ENCODE measurements at places on chromosomes 2 and 18. TPM values are rescaled to one million over a fixed set of nuclear protein-coding genes. Genes with fewer than 3 reads are reported as not detected.

DNA sequence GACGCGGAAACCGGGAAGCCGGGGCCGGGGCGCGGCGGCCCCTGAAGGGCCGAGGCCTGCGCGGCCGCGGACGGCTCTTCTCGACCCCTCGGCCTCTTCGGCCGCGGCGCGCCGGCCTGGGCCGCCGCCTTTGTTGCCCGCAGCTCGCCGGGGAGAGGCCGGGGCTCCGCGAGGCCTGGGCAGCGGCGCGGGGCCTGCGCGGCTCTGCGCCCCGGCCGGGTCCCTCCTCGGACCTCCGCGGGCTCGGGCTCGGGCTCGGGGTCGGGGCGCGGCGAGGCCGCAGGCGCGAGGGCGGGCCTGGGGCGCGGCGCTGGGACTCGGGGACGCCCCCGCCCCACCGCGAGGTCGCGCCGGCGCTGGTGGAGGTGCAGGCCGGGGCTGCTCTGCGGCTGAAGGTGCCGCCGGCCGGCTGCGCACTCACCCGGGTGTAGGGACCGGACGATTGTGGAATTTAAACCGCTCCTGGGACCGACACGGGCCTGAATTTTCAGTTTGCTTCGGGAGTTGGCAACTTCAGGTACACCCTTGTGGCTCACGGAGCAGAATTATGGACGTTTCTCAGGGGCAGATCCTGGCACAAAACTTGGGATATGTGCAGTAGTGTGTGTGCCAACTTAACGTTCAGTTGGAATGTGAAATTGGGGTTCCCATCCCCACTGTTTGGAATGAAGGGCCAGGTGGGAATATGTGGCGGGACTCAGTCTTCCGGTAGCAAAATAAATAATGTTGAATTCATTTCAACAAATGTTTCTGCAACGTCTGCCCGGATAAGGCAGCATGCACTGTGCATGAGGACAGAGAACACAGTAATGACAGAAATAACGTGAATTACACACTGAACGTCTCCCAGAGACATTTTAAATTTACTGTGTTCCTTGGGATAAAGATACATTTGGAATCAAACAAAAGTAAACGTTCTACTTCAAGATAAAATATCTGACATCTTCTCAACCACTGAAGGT lies 787 bp downstream of the SOCS6 start:
- DNase-seq, result no peak

GRCh38 chr18:45775743-45776142 lies 49.7 kb upstream of the SIGLEC15 start:
- no peak for DNase-seq

DNA sequence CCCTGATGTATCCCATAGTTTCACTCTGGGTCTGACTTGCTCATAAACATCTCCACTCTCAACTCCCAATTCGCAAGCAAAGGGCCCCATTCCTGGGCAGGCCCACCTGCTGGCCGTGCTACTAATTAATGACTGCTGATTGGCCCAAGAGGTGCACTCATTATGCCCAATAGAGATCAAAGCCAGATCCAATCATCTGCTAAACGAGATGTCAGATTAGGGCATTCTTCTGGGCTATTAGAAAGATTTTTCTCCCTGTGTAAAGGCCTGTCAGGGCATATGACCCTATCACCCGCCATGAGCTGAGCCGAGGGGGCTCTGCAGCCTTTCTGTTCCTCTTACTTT lies 103.4 kb upstream of the HAAO start:
- DNase-seq, result no peak

GRCh38 chr2:70916291-70916690 lies 19.4 kb upstream of the ATP6V1B1 start:
- DNase-seq, result no peak

DNA sequence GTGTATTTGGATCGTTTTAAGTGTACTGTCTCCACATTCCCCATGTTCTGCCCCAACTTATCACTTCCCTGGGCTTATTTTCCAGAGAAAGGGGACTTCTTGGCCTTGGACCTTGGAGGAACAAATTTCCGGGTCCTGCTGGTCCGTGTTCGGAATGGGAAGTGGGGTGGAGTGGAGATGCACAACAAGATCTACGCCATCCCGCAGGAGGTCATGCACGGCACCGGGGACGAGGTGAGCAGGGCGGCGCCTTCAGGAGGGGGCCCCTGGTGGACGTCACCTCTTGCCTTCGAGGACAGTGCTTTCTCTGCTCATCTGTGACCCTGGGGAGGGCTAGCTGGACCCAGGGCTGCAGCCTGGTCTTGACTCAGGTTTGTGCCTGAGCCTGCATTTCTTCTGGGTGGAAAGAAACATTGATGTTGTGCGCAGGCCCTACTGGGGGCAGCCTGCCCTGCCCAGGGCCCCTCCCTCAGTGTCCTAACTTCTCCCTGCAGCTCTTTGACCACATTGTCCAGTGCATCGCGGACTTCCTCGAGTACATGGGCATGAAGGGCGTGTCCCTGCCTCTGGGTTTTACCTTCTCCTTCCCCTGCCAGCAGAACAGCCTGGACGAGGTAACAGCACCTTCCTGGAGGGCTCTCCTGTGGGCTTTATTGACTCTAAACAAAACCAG lies 47.8 kb downstream of the HK2 start:
- DNase-seq, result no peak

GRCh38 chr2:169540146-169540545 lies 30.6 kb downstream of the KLHL41 start:
- DNase-seq, result no peak

Gene KIAA2012
- not detected for total RNA-seq

Gene CASP10
- 6.5 TPM for total RNA-seq

Data from foreskin keratinocyte (primary cell).